ENCODE measurements at places on chromosomes 16 and 17. TPM values are rescaled to one million over a fixed set of nuclear protein-coding genes. Genes with fewer than 3 reads are reported as not detected.

DNA sequence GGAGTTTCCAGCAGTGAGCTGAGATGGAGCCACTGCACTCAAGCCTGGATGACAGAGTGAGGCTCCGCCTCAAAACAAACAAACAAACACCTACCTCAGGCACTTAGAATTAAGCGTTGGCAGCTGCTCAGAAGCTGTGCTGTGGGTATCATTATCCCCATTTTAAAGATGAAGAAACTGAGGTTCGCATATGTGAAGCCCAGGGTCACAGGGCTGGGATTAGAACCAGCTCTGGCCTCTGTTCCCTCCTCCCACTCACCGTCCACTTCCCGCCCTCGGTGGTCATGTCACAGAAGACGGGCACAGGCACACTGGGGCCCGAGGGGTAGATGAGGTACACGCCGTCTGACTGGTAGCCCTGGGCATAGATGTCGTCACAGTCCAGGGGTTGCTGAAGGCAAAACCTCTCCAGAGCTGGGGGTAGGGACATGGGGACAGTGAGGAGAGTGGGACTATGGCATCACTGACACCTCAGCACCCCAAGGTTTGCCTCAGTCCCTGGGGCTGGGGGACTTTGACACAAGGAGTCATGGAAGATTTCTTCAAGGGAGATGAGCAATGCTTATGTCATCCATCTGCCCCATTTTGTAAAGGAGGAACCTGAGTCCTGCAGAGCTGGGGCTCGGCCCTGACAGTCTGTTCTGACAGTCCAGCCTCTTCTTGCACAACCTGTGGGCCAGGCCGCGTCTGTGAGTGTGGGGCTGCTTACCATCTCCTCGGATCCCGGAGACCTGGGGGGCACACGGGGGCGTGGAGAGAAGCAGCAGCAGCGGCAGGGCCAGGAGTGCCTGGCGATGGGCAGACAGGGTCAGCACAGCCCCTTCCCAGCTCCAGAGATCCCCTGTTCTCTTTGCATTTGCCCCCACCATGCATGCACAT is 700 bp downstream of the MFAP4 start:
- peaks cover 11% of the 10 kb centered on the region for H3K4me1 ChIP-seq
- H3K4me3 ChIP-seq, result no peak overlapping the region
- no peak for DNase-seq
- no peaks in the 10 kb centered on the region for H3K27me3 ChIP-seq
- H3K27ac ChIP-seq, result no peak overlapping the region
- H3K36me3 ChIP-seq, result no peaks in the 10 kb centered on the region

- peaks cover 18% of the 10 kb centered on the region for H3K36me3 ChIP-seq
- no peaks in the 10 kb centered on the region for H3K27me3 ChIP-seq
- no peak overlapping the region for H3K4me3 ChIP-seq
- no peak overlapping the region for H3K27ac ChIP-seq
- peaks cover 34% of the 10 kb centered on the region for H3K4me1 ChIP-seq
These were observed 17.8 kb downstream of the RGS9 start for GRCh38 chr17:65154770-65155589.

GRCh38 chr17:40303708-40304551 is 5.0 kb upstream of the RARA start:
- peak overlapping the region; percentile 73 for H3K27ac ChIP-seq
- no peak for DNase-seq
- no peaks in the 10 kb centered on the region for H3K27me3 ChIP-seq
- no peaks in the 10 kb centered on the region for H3K36me3 ChIP-seq

DNA sequence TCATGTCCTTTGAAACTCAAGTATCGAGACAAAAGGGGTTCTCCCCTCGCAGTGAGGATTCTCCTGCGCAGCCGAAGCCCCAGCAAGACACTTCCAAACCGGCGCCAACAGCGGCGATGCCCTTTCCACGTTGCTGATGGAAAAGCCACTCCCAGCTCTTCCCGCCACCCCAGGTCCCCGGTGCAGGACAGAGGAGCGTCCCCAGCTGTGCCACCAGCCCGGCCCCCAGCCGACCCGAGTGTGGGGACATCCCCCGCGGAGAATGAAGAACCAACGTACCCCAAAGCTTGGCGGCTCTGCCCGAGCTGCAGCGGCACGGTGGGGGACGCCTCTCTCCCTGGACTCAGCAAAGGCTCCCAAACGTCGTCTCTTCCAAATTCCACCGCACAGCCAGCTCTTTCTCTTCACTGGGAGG is 573 bp downstream of the CHST6 start:
- peak overlapping the region; percentile 58 for H3K4me3 ChIP-seq
- no peak overlapping the region for H3K27ac ChIP-seq
- H3K27me3 ChIP-seq, result peaks cover 6% of the 10 kb centered on the region
- H3K36me3 ChIP-seq, result no peaks in the 10 kb centered on the region

- no peak overlapping the region for H3K4me3 ChIP-seq
- DNase-seq, result no peak
- no peaks in the 10 kb centered on the region for H3K36me3 ChIP-seq
- peaks cover 12% of the 10 kb centered on the region for H3K27me3 ChIP-seq
- H3K27ac ChIP-seq, result no peak overlapping the region
- H3K4me1 ChIP-seq, result no peaks in the 10 kb centered on the region
These were observed 10.2 kb upstream of the ETV4 start for GRCh38 chr17:43556292-43556691.

GRCh38 chr16:27235055-27235937 is 32.0 kb downstream of the KDM8 start:
- H3K4me3 ChIP-seq, result peak overlapping the region; percentile 77
- H3K4me1 ChIP-seq, result peaks cover 93% of the 10 kb centered on the region
- peak overlapping the region; percentile 99 for H3K27ac ChIP-seq
- H3K27me3 ChIP-seq, result peaks cover 29% of the 10 kb centered on the region
- DNase-seq, result peak; percentile 87

- H3K27me3 ChIP-seq, result peaks cover 1% of the 10 kb centered on the region
- H3K4me1 ChIP-seq, result no peaks in the 10 kb centered on the region
- no peak for DNase-seq
These were observed 74.5 kb downstream of the ZNF423 start for GRCh38 chr16:49781401-49781800.

GRCh38 chr16:3187798-3188674 is at the start of gene OR1F1:
Gene OR1F1, plus strand, starts transcription at chr16:3188204.
- no peaks in the 10 kb centered on the region for H3K36me3 ChIP-seq
- peaks cover 53% of the 10 kb centered on the region for H3K4me1 ChIP-seq
- peaks cover 58% of the 10 kb centered on the region for H3K27me3 ChIP-seq
- peak within 1 kb of the TSS; percentile 51 for H3K27ac ChIP-seq

TRIM72 gene
- polyA plus RNA-seq, result not detected

TM4SF5 gene
- polyA plus RNA-seq, result not detected

Data from immature natural killer cell (primary cell).